ENCODE measurements at places on chromosomes 2 and 18.

GRCh38 chr2:60959501-60959900, 58.0 kb upstream of the PEX13 start:
- no peak for DNase-seq

- DNase-seq, result no peak
These were observed 11.4 kb upstream of the PER2 start for GRCh38 chr2:238299803-238300202.

DNA sequence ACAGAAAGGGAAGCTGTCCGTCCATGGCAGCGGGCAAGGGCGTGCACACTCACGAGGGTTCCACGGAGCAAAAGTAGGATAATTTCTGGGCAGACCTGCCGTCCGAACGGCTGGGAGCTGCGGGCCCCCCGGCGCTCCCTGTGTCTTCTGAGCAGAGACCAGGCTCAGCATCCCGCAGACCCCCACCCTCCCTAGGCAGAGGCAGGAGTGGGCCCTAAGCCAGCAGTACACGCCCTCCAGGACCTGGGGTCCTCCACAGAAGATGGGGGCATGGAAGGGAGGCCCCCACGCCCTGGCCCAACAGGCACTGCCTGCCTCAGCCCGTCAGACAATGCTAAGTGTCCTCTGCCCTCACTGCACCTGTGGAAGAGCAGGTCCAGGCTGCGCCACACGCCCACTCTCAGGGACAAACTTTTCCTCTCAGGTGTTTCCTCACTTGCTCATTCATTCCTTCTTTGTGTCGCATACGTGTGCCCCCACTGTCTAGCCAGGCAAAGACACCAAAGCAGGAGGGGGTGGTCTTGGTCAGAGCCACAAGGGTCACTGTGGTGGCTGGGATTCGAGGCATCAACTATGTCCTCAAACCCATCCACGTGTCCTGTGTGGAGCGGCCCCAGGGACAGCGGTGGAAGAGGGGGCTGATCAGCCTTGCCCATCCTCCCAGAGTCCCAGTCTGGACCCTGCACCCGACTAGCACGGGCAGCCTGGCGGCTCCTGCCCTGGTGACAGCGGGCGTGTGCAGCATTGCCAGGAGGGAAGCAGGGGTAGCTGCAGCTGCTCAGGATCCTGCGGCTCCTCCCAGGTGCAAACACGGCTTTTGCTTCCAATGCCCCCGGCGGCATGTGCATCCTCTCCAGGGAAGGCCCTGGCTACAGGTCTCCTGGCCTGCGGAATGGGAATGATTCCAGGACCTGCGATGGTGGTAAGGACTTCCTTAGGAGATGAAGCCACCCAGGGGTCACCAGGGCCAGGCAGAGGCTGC, 2.4 kb upstream of the GPC1 start:
- DNase-seq, result peak; percentile 4

GRCh38 chr2:60104514-60105505, 448.6 kb downstream of the BCL11A start:
- DNase-seq, result no peak

DNA sequence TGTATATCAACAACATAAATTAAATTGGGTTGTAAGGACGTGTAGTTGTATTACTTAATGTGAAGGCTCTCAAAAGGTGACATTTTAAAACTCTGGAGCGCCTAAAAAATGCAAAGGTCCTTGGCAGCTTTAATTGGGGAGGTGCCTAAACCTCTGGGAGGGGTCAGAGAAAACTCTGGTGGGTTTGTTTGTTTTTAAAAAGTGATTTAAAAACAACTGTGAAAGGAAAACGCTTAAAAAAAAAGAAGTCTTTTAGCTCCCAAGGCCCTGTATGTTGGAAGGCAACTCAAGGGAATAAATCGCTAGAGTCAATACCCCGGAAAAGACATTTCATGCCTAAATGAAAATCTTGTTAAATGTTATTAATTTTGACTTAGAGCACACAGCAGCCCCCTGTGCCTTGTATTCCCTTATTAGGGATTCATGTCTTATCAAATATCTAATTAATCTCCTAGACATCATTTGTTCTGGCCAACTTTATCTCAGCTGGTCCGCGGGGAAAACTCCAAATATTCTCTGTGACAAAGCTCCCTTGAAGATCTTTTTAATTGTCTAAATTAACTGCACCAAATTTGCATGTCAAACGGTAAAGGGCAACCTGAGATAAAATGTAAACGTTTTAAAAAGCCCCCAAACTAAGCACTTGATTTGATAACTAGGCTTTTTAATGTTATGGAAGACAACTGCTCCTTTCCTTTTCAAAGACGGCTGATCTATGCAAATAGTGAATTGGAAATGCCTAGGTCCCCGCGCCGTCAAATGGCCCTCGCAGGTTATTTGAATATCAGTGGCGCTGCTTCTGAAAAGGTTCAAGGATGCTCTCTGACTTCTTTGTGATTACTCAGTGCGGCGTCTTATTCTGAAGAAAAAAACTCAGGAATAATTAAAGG, 4.2 kb downstream of the SP9 start:
- DNase-seq, result no peak

- no peak for DNase-seq
These were observed 60.2 kb upstream of the TXNDC2 start for GRCh38 chr18:9825571-9826073.

- no peak for DNase-seq
These were observed 1751.3 kb upstream of the LRRTM1 start for GRCh38 chr2:82055846-82056245.

- no peak for DNase-seq
These were observed 135.4 kb downstream of the COL6A3 start for GRCh38 chr2:237278568-237278967.

DNA sequence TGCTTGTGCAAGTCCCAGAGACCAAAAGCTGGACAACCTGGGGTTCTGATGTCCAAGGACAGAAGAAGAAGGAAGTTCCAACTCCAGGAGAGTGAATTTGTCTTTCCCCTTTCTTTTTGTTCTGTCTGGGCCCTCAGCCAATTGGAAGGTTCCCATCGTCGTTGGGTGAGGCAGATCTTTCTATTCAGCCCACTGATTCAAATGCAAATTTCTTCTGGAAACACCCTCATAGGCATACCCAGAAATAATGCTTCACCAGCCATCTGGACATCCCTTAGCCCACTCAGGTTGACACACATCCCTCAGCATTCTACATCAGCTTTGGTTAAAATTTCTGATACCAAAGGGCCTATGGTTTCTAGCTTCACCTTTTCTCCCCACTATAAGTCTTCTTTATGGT, 156.5 kb downstream of the SP3 start:
- DNase-seq, result no peak

DNA sequence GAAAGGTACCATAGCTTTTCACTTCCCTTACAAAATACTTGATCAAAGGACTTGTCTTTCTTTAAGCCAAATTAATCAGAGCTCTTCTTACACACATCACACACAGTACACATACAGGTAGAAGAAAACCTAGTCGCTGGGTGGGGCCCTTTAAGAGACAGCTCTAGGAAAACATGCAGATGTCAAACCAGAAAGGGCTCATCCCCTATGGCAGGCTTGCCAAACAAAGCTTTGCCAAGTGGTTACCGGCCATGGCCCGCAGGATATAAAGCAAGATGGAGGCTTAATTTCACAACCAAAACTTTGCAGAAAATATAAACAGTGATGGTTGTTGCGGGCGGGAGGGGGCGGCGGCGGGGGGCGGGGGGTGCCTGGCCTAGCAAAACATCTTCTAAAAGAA, 2156.0 kb upstream of the PIK3C3 start:
- no peak for DNase-seq

DNA sequence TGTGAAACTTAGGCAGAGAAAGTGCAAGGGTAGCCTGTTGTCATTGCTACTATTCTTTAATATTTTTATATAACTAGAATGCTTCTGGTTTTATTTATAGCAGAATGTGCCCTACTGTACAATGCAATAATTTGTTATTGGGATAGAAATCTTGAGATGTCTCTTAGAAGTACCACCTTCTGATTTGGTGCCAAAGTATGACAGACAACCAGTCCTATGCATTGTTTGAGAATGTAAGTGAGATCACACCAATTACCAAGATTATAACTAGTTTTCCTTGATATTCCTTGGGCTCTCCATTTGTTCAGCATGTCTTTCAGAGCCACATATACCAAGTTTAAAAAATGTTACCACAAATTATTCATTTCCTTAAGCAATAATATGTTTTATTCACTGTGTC, 399.7 kb downstream of the CPS1 start:
- no peak for DNase-seq

- no peak for DNase-seq
These were observed 8.5 kb upstream of the ID2 start for GRCh38 chr2:8673381-8673780.

DNA sequence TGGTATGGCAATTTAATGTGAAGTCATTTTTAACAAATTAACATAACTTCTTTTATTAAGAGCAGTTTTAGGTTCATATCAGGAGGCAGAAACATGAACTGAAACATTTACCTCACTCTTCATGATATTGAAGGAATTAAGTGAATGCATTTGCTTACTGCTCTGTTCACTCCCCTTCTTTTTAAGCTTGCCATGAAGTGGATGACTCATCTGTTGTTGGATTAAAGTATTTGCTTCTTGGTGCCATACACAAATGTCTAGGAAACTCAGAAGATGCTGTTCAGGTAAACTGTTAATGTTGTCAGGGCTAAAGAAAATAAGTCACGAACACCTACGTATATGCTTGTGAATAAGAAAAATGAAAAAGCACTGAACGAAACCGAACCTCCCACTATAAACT, 10.2 kb upstream of the CABYR start:
- no peak for DNase-seq

- peak; percentile 68 for DNase-seq
These were observed 61.2 kb upstream of the MRPS9 start for GRCh38 chr2:104976603-104977120.

DNA sequence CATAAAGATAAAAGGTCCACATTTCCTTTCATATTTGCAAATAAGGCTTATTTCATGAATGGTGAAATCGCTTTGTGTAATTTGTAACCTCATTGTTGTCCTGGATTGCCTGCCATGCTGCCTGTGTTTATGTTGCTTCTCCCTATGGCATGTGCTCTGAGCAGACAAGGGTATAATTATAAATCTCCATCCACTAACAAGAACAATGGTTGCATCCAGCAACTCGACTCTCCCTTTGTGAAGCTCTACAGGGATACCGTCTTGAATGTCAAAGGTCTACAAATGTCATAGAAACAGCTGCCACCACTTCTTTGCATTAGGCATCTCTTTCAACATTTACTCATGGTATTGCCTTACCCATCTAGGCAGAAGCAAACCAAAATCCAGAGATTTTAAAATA, 209.6 kb downstream of the SLC8A1 start:
- no peak for DNase-seq

- DNase-seq, result no peak
These were observed 133.4 kb downstream of the SS18 start for GRCh38 chr18:25957017-25957416.

GRCh38 chr2:34849827-34850226, 1250.7 kb upstream of the FAM98A start:
- DNase-seq, result no peak

GRCh38 chr2:121098556-121098955, 186.4 kb downstream of the TFCP2L1 start:
- no peak for DNase-seq

GRCh38 chr2:133842446-133842845, 274.2 kb upstream of the NCKAP5 start:
- no peak for DNase-seq

DNA sequence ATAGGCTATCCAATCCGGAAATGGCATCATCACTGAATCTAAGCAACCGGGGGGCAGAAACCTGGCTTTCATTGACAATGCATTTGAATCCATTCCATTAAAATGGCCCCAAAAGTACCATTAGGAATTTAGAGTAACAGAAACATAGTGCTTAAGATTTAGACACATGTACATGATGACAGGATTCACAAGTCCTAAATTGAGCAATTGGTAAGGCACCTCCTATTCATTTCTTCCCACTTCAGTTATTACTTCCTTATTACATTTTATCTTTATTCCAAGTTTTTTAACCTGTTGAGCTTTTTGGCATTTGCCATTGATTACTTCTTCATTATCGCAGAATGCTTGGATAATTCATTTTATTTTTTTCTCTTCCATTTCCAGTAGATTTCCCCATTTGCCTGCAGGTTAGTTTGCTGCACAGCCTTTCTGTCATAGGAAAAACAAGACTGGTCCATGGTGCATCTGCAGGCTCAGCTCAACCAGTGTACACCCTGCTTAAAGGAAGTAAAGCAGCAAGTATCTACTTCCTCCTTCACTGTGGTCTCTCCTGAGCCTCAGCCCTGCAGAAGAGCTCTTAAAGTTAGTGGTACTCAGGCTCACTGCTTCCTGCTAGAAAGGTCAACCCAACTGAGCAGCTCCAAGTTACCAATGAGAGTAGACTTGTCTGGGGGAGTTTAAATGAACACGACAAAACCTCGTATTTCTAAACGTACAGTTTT, 89.2 kb downstream of the DOCK10 start:
- no peak for DNase-seq

- no peak for DNase-seq
These were observed 420.1 kb upstream of the ACVR2A start for GRCh38 chr2:147424766-147425165.

DNA sequence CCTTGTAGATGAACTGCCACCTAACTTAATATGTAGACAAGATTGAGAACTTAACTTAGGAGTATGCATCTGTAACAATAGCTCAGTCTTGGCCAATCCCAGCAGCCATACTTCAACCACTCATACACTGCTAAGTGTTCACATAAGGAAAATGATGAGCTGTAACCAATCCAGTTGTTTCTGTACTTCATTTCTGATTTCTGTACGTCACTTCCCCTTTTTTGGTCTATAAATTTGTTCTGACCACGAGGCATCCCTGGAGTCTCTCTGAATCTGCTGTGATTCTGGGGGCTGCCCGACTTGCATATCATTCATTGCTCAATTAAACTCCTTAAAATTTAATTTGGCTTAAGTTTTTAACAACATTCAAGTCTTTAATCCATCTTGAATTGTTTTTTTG, 6.4 kb downstream of the SH3YL1 start:
- no peak for DNase-seq

- DNase-seq, result no peak
These were observed 154.4 kb upstream of the TWIST2 start for GRCh38 chr2:238693337-238694093.

DNA sequence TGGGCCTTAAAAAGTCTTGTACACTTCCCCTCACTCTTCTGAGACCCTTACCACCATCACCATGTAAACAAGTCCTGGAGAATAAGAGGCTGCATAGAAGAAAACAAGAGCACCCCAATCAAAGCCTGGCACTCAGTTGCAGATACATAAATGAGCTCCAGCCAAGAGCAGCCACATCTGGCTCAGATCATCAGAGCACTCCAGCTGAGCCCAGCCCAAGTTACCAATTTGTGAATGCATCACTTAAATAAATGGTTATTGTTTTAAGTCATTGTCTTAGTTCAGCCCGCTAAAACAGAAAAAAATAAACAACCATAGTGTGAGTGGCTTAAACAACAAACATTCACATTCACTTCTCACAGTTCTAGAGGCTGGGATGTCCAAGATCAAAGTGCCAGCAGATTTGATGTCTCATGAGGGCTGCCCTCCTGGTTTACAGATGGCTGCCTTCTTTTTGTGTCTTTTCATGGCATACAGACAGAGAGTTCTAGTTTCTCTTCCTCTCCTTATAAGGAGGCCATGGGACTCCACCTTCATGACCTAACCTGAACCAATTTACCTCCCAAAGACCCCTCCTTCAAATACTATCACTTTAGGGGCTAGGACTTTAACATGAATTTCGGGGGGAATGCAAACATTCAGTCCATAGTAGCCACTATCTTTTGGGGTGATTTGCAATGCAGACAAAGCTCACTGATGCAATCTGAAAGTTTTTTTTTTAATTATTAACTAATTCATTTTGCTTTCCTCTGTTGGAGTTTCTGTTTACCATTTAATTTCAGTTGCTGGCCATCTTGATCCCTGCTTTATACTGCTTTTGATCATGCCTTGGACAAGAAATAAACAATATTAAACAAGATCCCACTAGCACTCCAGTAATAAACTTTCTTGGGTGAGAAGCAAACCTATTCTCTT, 187.5 kb upstream of the ACVR2A start:
- DNase-seq, result no peak

- no peak for DNase-seq
These were observed 241.3 kb downstream of the HDAC4 start for GRCh38 chr2:239159476-239159911.

All from GM06990 (cell line).